ENCODE measurements at places on chromosomes 3 and 15.

GRCh38 chr3:4736284-4736861, 242.9 kb upstream of the BHLHE40 start:
- peak; percentile 95 for DNase-seq

GRCh38 chr3:20698896-20699295, 512.9 kb upstream of the SGO1 start:
- DNase-seq, result no peak

DNA sequence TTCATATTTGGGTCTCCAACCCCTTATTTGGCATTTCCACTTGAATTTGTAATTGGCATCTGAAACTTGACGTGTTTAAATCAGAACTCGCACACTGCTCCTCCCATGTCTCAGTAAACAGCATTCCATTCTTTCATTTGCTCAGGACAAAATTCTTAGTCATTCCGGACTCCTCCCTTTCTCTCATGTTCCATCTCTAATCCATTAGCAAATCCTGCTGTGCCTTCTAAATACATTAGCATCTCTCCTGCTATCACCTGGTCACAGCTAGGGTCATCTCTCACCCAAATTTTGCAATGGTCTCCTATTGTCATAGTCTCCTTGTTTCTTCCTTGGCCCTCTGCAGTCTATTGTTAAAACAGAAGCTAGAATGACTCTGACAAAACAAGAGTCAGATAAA, 119.9 kb upstream of the CADPS start:
- DNase-seq, result no peak

- DNase-seq, result peak; percentile 25
These were observed 63.7 kb downstream of the SRGAP3 start for GRCh38 chr3:9185701-9186100.

GRCh38 chr3:4771243-4771642, 208.0 kb upstream of the BHLHE40 start:
- no peak for DNase-seq

DNA sequence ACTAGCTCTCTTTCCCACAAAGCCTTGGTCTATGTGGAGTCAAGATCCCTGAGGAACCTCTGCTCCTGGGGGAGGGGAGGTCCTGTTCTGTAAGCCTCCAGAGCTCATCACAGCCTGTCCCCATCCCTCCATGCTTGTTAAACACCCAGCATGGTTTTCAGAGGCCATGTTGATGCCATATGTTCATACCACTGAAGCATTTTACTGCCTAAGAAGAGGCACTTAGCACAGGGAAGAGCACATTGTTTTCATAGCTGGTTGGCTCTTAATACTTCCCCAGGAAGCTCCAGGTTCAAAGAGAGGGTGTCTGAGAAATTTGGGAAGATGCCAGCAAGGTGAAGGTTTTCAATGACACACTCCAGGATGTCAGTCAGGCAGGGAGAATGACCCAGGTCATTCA, 25.6 kb downstream of the CPNE4 start:
- DNase-seq, result peak; percentile 21

DNA sequence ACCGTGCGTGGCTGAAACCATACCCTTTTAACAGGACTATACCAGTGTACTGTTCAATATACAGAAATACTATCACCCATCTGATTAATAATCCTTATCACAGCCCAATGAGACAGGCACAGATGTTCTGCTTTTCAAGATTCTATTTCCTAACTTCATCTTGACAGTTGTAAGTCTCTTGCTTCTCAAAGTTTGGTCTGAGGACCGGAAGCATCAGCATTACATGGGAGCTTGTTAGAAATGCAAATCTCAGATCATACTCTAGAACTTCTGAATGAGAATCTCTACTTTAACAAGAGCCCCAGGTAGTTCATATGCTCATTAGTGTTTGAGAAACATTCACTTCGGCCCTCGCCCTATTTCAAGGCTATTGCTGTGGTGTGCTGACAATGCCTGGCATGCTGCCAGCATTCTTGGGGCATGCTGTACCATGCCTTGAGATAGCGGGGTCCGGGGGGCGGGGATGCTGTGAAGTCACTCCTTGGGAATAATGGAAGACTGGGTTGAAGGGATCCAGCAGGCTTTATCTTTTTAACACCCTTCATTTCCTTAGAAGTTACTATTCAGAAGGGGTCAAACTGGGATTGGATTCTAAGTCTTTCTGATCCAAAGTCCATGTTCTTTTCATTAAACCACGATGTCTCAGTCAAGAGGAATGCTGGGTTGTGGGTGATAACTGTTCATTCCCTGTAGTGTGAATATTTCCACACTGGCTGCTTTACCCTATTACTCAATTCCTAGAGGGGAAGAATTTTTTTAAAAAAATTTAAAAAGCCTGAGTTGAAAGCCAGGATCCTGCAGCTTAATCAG, 194.7 kb downstream of the LPP start:
- no peak for DNase-seq

DNA sequence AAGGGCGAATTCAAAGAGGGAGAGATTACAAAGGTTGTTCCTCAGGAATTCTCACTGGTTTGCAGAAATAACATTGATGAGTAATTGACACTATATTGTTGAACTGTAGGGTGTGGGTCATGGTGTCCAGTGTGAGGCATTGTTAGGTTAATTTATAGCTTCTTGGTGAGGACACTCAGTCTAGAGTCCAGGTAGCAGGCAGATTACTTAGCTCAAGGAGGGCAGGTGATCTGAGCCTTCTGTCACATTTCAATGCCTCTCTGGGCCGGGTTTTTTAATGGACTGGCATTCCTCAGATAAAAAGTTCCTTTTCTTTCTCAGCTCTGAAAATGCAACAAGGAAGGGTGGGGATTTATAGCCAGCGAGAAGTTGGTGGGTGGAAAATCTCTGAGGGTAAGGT, 194.2 kb upstream of the PROK2 start:
- no peak for DNase-seq

DNA sequence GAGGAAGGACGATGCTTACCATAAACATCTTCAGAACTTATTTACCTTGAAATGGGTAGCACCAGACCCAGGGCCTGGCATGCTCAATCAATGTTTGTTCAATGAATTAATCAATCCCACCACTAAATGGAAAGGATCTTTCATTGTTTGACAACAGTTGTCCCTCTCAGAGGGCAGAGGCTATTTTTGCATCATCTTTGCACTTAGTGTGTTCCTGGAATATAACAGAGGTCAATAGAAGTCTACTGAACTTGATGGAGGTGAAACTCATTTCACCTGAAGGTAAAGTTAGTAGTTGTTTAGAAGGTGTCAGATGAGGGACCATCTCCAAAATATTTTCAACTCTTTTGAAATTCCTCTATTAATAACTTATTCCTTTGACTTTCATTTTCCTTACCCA, 36.9 kb upstream of the LACTB start:
- DNase-seq, result no peak
